NCI-H2171 treated with DMSO at 0.1 percent for 48 hours (cell line): ENCODE measurements at places on chromosomes 2 and 18.

DNA sequence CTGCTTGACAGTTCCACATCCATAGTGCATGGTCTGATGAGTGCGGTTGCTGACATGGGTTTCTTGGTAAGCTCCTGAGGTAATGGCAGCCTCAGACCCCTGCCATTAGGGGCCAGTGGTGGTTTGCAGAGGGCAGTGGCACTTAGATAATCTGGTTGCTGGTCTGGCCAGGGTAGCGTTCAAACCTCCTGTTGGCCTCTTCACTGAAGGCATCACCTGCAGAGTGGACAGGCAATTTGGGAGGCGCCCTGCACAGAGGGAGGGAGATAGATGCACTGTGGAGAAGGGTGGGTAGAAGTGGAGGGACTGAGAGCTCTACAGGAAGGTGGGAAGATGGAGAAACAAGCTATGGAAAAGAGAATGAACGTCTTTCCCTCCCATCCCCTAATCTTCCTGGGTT is 3.7 kb downstream of the HTRA2 start:
- DNase-seq = no peak

DNA sequence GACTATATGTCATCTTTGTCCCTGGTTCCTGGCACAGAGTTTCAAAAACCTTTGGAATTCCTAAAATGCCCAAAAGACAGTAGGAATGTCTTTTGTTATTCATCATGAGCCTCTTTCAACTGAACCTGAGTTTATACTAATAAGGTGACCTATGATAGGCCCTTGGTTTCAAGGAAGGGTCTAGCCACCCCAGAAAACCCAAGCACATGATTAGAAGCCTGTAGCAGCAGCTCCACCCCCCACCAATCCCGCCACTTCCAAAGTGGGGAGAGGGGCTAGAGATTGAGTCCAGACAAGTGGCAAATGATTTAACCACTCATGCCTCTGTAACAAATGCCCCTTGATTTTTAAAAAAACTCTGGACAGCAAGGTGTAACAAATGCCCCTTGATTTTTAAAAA is 56.8 kb downstream of the ADD2 start:
- DNase-seq = no peak

- DNase-seq = no peak
These were observed 116.7 kb upstream of the AGAP1 start for GRCh38 chr2:235377176-235377575.

DNA sequence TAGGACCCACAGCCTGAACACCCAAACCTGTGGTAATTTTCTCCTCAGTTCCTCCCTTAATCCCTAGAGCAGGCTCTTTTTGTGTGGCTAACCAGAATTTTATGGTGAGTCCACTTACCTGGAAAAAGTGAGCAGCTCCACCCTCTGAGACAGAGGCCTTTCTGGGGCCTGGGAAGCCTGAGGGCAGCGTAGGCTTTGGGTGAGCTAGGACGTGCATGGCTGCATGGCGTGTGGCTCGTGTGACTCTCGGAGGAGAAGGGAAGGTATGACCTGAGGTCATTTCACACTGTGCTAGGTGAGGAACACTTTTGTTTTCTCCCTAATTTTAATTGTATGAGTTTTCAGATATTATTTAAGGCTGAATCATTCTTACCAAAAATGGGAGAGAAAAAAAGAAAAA is 73.5 kb upstream of the DYNAP start:
- DNase-seq = no peak

- no peak for DNase-seq
These were observed 81.4 kb upstream of the GCFC2 start for GRCh38 chr2:75792146-75792545.

- no peak for DNase-seq
These were observed 31.5 kb downstream of the USP34 start for GRCh38 chr2:61439241-61440002.

DNA sequence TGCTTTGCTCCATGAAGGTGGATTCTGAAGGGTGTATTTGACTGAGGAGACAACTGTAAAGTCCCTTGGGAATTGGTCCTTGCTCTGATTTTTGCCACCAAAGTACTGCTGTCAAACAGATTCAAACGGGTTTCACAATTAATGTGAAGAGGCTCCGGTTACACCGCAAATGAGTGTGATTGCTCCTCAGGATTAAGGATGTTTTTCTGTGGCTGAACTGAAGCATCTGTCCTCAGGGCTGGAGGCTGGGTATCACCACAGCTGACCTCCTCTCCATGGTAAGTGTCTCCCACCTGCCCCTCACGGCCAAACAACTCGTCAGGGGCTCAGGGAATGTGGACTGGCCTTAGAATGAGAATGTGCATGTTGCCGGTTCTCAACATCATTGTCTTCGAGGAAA is 130.4 kb upstream of the NDUFV2 start:
- peak; percentile 59 for DNase-seq

GRCh38 chr2:67453310-67453709 is 56.2 kb downstream of the ETAA1 start:
- DNase-seq = no peak

DNA sequence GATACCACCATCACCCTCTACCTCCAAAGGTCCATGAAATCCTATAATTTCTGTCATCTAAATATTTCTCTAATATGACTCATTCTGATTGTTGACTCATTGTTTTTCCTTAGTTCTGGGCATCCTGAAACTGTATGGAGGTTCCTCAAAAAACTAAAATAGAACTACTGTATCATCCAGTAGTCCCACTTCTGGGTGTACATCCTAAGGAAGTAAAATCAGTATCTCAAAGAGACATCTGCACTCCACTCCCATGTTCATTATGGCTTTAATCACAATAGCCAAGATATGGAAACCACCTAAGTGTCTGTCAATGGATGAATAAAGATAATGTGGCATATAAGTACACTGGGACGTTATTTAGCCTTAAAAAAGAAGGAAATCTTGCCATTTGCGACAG is 125.8 kb upstream of the MYO3B start:
- no peak for DNase-seq

- DNase-seq = peak; percentile 32
These were observed 2.9 kb downstream of the RND3 start for GRCh38 chr2:150484461-150485021.

GRCh38 chr18:26397019-26397418 is 151.3 kb downstream of the KCTD1 start:
- no peak for DNase-seq

DNA sequence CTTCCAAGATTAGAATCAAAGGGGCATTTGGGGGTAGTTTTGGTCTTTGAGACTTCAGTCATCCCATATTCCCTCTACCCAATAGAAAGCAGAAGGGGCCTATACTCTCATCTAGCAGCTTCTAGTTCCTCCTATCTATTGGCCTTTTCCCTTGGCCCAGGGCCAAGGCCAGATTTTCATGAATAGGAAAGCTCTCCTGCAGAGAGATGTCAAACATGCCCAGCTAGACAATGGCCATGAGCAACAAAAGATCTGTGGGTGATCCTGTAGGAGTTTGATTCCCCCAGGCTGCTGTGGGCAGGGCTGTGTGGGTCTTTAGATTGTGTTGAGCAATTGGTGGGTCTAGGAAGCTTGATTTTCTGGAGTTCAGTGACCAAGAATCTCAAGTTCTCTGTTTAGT is 2.9 kb upstream of the ADCYAP1 start:
- no peak for DNase-seq

GRCh38 chr2:181924336-181924735 is 32.8 kb downstream of the ITPRID2 start:
- no peak for DNase-seq

GRCh38 chr2:11407413-11407812 is 58.5 kb downstream of the E2F6 start:
- no peak for DNase-seq

DNA sequence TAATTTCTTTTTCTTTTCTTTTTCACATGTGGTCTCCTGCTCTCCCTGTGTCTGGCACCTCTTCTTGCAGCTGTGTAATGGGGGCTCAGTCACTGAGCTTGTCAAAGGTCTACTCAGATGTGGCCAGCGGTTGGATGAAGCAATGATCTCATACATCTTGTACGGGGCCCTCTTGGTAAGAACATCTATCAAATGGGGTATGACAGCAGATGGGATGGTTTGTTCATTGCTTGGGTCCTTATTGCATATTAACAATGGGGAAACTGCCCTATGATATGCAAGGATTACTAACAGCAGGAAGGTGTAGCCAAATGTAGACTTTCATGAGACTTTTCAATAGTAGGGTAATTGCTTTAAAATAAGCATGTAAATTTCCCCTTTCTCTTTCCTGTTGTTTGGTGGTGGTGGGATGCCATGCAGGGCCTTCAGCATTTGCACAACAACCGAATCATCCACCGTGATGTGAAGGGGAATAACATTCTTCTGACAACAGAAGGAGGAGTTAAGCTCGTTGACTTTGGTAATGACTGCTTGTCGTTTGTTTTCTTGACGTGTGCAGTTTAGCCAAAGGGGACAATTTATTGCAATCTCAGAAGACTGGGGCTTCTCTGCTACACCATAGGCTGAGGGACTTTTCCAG is 36.5 kb downstream of the MYO3B start:
- no peak for DNase-seq

DNA sequence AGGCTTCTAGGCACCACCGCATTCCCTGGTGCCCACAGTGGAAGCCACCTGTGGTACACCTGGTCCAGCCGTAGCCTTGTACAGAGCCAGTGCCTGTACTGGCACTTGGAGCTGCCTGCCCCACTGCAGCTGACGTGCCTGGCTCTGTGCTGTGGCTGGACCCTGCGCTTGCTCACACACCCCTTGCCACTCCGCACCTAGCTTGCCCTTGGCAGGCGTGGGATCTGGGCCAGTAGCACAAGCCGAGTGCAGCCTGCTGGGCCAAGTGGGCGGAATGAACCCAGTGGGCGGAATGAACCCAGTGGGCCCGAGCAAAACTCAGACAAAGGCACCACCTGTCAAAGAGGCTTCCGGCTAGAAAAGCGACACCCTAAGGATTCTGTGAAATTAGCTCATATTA is 126.3 kb downstream of the ARHGAP28 start:
- DNase-seq = no peak

DNA sequence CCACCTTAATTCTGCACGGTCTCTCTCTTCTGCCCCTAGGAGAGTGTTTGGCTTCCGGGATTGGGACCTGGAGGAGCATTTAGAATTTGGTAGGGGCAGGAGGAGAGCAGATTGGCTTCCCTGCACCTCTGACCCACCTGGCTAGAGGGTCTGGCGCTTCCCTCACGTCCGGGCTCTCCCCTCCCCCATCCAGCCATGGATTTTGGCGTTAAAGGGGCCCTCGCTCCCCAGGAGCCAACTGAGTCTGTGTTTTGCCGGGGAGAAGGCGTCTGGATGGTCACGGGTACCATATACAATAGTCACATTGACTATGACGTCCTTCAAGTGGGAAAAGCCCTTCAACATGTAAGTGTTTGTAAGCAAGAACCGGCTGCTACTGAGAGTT is 6.6 kb downstream of the HOXD3 start:
- no peak for DNase-seq

DNA sequence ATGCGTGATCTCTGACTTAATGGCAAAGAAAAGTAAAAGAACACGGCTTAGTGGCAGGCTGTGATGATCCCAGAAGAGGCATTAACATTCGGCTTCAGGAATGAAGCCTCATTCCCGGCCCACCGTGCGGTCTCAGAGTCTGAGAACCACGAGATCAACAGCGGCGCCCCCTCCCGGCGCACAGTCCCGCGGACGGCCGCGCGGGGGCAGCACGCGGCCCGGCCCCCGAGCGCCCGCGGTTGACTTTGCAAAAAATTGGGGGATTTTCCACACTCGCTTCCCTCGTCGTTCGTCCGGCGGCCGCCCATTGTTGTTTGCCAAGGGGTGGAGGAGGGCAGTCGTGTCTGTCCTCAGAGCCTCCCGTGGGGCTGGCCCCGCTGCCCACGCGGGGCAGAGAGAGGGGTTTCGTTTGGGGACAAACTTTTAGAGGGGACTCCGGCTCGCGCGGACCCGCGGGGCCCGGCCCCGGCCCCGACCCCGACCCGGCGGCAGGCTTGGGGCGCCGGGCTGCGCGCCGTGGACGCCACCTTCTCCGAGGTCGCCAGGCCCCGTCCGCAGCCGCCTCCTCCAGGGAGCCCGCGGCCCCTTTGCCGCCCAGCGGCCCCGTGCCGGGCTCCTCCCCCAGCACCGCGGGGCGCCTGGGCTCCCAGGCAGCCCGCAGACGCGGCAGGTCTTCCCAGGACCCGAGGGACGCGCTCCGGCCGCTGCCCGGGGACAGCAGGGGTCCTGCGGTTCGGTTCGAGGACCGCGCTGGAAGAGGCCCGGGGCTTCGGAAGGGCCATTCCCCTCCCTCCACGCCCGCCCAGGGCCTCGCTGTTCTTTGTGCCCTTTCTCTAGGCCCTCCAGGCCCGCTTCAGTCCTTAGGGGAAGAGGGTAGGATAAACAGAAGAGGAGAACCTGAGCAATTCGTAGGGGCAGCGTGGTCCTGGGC is 3.4 kb upstream of the HS6ST1 start:
- DNase-seq = peak; percentile 73

- no peak for DNase-seq
These were observed 10.7 kb upstream of the RNF103 start for GRCh38 chr2:86634352-86634751.

DNA sequence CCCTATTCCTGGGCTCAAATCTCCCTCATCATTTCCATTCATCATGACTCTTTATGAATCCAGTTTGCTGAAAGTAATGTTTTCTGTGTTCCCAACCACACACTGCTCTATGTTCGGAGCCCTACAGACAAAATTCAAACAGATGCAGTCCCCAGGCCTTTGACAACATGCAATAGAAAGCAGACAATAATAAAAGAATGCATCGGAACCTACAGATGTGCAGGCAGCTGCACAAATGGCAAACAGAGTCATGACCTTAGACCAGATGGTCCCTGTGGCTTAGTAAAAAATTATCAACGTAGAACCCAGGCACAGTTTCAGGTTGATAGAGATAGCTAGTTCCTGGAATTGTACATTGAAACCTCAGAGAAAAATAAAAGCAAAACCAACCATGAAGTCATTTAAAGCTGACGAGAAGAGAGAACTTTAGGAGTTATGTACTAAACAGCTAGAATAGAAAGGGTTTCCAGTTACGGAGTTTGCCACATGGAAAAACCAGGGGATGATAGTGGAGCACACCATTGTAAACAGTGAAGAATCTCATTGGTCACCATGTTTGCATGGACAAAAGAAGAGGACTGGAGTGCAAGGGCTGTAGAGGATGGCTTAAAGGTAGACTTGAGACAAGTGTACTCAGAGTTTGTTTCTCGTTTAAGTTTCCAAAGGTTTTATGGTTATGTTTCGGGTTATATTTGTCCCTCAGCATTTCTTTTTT is 23.2 kb upstream of the ACVR1 start:
- peak; percentile 42 for DNase-seq

DNA sequence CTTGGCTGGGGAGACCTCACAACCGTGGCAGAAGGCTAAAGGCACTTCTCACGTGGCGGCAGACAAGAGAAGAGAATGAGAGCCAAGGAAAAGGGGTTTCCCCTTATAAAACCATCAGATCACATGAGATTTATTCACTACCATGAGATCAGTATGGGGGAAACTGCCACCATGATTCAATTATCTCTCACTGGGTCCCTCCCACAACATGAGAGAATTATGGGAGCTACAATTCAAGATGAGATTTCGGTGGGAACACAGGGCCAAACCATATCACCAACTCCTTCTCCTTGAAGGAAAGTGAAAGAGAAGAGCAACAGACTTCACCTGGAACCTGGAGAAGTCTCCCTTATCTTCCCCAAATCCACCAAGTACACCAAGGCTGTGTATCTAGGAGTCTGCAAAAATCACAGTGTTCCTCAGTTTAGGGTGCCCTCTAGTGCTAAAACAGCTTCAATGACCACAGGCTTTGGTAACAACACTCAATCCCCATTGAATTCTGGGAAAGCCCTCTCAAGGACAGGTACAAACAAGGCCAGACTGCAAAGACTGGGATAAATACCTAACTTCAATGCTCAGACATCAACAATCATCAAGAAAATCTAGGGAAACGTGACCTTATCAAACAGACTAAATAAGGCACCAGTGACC is 148.8 kb upstream of the SRD5A2 start:
- DNase-seq = peak; percentile 12
